T-cell (primary cell): ENCODE measurements at places on chromosomes 6 and 20.

- no peak for DNase-seq
Observed at GRCh38 chr20:2519115-2519809, 10.5 kb upstream of the ZNF343 start.

- DNase-seq = no peak
Observed at GRCh38 chr20:22429175-22430153, 154.9 kb downstream of the FOXA2 start.

GRCh38 chr20:17885544-17885943, 83.0 kb downstream of the SNX5 start:
- DNase-seq = no peak

DNA sequence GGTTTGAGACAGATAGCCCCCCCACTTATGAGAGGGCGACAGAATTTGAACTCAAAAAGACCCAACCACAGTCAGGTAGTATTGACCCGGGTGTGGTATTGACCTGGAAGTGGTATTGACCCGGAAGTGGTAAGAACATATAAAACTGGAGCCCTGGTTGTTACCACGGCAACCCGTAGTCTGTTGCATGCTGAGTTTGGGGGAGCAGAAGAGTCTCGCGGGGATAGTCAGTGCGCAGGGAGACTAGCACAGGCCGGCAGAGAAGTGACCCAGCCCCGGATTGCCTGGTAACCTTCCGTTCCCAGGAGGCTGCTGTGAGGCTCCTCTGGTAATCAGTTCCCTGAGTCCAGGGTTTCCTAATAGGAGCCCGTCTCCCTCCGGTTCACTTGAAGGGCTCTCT, 96.2 kb downstream of the SNX5 start:
- DNase-seq = no peak

- no peak for DNase-seq
Observed at GRCh38 chr6:155084431-155085123, 89.5 kb downstream of the TIAM2 start.

GRCh38 chr6:44681761-44682160, 294.3 kb downstream of the CDC5L start:
- DNase-seq = no peak

- DNase-seq = peak; percentile 43
Observed at GRCh38 chr20:63290677-63291472, 2.1 kb upstream of the COL20A1 start.

DNA sequence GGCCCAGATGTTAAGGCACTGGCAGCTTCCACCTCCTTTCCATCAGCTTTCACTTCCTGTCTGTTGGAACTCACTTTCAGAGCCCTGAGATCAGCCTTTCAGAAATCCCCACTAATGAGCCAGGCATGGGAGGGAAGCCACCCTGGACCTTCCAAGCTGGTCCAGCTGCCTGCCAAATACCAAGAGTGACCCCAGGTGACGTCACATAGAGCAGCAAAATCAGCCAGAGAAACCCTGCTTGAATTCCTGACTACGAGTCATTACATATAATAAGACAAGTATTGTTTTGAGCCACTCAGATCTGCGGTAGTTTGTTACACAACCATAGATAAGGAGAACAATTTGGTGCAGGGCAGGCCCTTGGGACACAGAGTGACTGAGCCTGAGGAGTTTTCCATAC, 556.0 kb upstream of the JAG1 start:
- no peak for DNase-seq

DNA sequence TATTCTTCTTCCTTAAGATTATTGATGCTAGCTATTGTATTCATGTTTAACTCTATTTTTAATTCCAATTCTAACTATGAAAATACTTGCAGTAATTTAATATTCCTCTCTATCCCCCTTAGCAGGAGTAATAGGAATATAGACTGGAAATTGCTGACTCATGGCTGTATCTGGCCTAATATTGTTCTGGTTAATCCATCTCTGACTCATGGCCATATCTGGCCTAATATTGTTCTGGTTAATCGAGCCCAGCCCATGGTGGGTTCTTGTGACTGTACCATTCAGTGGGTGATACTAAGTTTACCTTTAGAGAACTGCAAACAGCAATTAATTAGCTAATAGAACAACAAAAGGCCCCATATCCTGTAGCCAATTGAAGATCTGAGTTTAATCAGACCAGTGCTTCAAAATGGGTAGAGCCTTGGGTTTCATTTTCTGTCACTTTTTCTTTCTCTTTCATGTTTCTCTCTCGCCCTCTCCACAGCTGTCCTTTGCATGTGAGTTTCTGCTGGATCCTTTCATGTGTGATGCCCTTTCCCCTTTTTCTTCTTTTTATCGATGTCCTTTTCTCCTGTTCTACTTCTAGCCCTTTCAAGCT, 50.6 kb downstream of the SLC22A3 start:
- no peak for DNase-seq

DNA sequence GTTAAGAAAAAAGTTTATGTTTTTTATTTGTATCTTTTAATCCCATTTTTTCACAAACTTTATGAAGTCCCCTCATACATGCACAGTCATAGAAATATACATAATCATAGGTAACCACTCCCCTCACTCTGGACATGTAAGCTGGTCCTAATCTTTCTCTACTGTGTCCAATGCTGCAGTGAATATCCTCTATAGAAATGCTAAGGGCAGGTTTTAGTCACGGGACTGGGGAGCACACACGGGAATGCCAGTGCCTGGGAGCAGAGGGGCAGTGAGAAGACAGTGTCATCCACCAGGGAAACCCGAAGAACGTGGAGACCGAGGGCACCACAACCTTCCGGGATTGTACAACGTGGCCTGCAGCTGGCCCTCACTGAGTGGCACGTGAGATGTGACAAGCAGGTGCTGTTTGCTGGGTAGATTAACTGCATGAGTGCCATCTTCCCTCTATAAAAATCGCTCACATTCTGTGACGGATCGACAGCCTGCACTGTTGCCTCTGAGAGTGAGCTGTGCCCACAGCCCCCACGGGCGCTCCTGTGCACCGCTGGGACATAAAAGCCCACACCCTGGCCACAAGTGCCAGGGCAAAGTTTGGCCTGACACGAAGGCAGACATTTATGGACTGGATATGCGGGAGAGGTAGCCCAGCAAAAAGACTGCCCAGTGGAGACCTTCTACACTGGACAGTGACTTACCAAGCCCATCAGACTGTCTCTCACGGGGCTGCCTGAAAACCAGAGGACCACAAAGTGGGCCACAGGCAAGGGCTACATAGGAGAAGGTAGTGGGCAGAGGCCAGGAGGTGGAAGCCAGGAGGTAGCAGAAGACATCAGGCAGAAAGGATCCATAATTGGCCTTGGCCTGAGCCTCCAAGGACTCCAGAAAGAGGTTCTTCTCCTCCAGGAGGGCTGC, 63.2 kb downstream of the FGD2 start:
- DNase-seq = no peak

GRCh38 chr20:37443596-37443995, 77.5 kb upstream of the NNAT start:
- DNase-seq = no peak

- DNase-seq = no peak
Observed at GRCh38 chr20:13739731-13740649, 44.7 kb downstream of the ESF1 start.
